ENCODE measurements at places on chromosomes 3 and 15. TPM values are rescaled to one million over a fixed set of nuclear protein-coding genes. Genes with fewer than 3 reads are reported as not detected.

Gene AP3B2
- 12.0 TPM for total RNA-seq

Gene FANCD2OS
- 25.8 TPM for total RNA-seq

Gene DCBLD2
- 161 TPM for total RNA-seq

Gene FGF12
- total RNA-seq, result 3.0 TPM

Gene CLRN1
- 0.79 TPM for total RNA-seq

Gene CFAP20DC
- 24.5 TPM for total RNA-seq

Gene CCR9
- total RNA-seq, result not detected

Gene SLC22A13
- total RNA-seq, result 2.6 TPM

Gene FBXL2
- 38.3 TPM for total RNA-seq

Gene TJP1
- 255 TPM for total RNA-seq

Gene TAGLN3
- 0.37 TPM for total RNA-seq

Gene NAA50
- total RNA-seq, result 174 TPM

Gene CDHR4
- 5.9 TPM for total RNA-seq

Gene COPB2
- 73.8 TPM for total RNA-seq

Gene PRR20G
- total RNA-seq, result 9.1 TPM

Gene CAMKV
- total RNA-seq, result 1.2 TPM

Gene CYP19A1
- 2.8 TPM for total RNA-seq

Gene TMEM212
- total RNA-seq, result 2.5 TPM

Gene LMAN1L
- 4.6 TPM for total RNA-seq

Gene GORASP1
- 92.1 TPM for total RNA-seq

Gene TF
- 53.1 TPM for total RNA-seq

Gene CADPS
- total RNA-seq, result 21.6 TPM

Gene NR2E3
- total RNA-seq, result 4.3 TPM

Gene ABI3BP
- 25.0 TPM for total RNA-seq

Gene GPR176
- total RNA-seq, result 22.0 TPM

Gene CFAP100
- 56.2 TPM for total RNA-seq

Gene SLC6A1
- total RNA-seq, result 14.7 TPM

Gene ZIC1
- 3.3 TPM for total RNA-seq

Gene C3orf49
- 0.93 TPM for total RNA-seq

Gene CCDC39
- 7.4 TPM for total RNA-seq

Gene A4GNT
- not detected for total RNA-seq

Gene RBMS3
- 19.7 TPM for total RNA-seq

Gene WNT7A
- 1.1 TPM for total RNA-seq

Gene MASP1
- 2.8 TPM for total RNA-seq

Gene WDR93
- 12.3 TPM for total RNA-seq

Gene CACNA1D
- 39.0 TPM for total RNA-seq

Gene GREM1
- 1.6 TPM for total RNA-seq

Data from testis (tissue), 5 donors.